Breast epithelium (tissue), 4 donors: ENCODE measurements at places on chromosomes 1 and 21.

DNA sequence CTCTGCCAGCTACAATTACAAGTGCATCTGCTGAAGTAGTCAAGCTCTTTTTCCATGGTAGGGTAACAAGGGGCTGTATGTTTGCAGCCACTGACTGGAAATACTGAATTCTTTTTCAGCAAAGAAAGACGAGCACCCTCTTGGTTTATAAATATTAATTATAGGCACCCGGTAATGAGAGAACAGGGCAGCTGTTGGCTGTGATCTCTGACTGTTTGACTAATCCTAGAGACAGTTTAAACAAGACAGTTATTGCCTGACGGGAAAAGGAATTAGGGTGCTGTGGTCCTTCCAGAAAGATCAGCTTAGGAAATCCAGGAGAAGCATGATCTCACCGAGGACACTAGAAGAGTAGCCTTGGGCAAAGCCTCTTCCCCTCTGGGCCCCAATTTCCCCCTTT lies 183.7 kb upstream of the ZC3H12A start:
- no peak overlapping the region for H3K4me3 ChIP-seq
- DNase-seq, result no peak
- H3K27me3 ChIP-seq, result peaks cover 11% of the 10 kb centered on the region
- no peaks in the 10 kb centered on the region for H3K4me1 ChIP-seq
- H3K36me3 ChIP-seq, result no peaks in the 10 kb centered on the region
- no peak overlapping the region for H3K27ac ChIP-seq

GRCh38 chr1:238648751-238649150 lies 737.6 kb upstream of the CHRM3 start:
- no peak for DNase-seq
- no peak overlapping the region for H3K27ac ChIP-seq
- no peaks in the 10 kb centered on the region for H3K27me3 ChIP-seq
- no peak overlapping the region for H3K4me3 ChIP-seq

DNA sequence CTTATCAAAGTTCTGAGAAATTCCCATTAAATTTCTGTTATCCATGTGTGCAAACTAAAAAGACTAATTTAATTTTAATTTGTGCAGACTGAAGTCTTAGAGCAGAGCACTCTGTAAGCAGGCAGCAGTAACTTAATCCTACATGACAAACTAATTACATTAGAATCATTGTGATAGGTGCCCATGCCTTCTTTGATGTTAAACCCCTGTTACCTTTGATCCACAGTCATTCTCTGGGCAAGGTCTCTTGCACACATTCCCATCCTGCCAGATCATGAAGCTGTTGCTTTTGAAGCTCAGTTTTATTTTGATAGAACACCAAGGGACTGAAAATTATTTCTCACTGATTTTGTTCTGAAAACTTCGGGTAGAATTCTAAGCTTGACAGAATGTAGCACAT lies 77.2 kb downstream of the BCAR3 start:
- H3K4me1 ChIP-seq, result peaks cover 14% of the 10 kb centered on the region
- H3K27me3 ChIP-seq, result no peaks in the 10 kb centered on the region
- no peak overlapping the region for H3K27ac ChIP-seq

DNA sequence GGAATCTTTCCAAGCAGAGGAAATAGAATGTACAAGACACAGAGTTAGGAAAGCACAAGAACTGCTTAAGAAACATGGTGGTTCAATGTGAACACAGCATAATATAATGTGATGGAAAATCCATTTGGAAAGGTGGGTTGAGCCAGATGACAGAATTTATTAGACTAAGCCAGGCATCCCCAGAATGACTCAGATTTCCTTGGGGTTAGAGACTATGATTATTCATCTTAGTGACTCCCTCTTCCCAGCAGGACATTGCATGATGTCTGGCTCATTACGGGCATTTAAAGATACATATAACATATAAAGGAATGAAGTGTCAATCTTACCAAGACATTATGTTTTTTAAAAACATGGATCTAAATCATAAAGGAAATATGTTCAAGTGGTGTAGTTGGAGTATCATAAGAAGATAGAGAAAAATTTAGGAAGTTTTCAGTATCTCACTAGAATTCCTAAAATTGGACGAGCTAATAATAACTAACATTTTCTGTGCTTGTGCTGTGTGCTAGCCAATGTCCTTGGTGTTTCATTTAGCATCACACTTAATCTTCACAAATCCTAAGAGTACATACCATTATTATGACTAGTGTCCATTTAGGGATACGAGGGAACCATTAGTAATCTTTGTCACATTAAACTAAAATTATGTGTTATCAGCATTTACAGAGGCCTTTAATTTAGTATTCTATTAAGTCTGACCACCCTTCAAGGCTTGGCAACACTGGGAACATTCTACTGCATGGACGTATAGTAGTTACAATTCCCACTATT lies 41.0 kb upstream of the ST6GALNAC5 start:
- H3K4me1 ChIP-seq, result no peaks in the 10 kb centered on the region
- H3K27ac ChIP-seq, result no peak overlapping the region
- H3K27me3 ChIP-seq, result no peaks in the 10 kb centered on the region
- H3K36me3 ChIP-seq, result no peaks in the 10 kb centered on the region

GRCh38 chr1:11842154-11843041 lies 5.2 kb downstream of the NPPA start:
- H3K4me3 ChIP-seq, result no peak overlapping the region
- no peak overlapping the region for H3K27ac ChIP-seq
- H3K36me3 ChIP-seq, result peaks cover 9% of the 10 kb centered on the region
- DNase-seq, result no peak
- H3K27me3 ChIP-seq, result no peaks in the 10 kb centered on the region
